ENCODE measurements at places on chromosomes 6 and 20.
A peak's percentile ranks its signal among the peaks of the same experiment; 100 is the strongest.

GRCh38 chr20:34629342-34629741, 47.5 kb downstream of the PIGU start:
- no peak for DNase-seq

DNA sequence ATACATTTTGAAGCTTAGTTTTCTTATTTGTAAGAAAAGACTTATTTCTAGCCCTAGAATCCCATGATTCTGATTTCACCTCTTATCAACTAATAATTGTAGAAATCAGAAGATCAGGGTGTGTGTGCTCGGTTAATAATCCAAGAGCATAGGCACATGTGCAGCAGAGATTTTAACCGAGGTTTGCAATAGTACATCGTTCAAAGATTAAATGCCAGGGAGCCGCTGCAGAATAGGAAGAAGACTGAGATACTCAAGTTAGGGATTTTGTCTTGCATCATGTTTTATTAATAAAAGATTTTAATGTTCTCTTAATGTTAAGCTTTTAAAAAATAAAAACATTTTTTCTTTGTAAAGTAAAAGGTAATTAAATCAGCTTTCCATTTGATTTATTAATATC, 6.9 kb downstream of the STX16 start:
- DNase-seq, result no peak

DNA sequence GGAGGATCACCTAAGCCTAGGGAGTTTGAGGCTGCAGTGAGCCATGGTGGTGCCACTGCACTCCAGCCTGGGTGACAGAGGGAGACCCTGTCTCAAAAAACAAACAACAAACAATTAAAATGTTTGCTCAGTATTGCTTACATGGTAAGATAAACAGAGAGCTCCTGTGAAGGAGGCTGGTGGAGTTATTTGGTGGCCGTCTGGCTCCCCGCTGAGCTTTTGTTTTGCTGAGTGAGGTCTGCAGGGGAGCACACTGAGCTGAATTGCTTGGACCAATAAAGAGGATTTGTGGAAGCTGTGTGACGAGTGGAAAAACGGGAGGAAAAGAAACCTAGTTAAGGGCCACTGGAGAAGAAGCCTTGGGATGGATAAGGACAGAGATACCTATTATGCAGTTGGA, 41.1 kb upstream of the BMP6 start:
- DNase-seq, result no peak

GRCh38 chr6:119090256-119090655, 11.8 kb upstream of the FAM184A start:
- no peak for DNase-seq

- DNase-seq, result no peak
These were observed 140.7 kb upstream of the FLRT3 start for GRCh38 chr20:14478126-14478525.

DNA sequence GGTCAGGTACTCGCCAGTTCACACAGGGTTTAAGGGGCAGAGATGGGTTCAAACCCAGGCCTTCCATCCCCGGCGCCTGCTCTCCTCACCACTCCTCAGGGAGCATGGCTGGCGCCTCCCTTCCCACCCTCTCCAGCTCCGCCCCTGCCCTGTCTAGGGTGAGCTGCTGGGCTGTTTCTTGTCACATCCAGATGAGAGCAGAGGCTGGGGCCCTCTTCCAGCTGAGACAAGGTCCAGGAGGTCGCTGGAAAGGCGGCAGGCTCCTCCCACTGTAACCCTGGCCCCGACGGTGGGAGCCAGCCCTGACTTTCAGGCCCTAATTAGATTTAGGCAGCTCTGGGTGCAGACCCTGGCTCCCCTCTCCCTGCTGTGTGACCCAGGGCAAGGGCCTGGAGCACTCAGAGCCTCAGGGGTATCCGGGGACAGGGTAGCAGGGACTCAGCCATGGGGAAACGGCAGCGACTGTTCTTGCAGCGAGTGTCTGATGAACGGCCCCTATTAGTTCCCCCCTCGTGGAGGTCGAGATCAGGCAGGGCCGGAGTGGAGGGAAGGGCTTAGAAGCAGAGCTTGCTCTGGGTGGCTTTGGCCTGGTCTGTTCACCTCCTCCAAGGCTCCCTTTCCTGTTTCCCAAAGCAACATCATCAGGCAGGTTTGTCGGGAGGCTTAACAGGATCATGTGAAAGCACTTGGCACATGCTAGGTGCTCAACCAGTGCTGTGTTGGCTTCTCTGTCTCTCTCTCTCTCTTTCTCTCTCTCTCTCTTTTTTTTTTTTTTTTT, 33.4 kb downstream of the SNAI1 start:
- DNase-seq, result no peak

GRCh38 chr6:91634791-91635190, 1047.9 kb upstream of the MAP3K7 start:
- peak; percentile 21 for DNase-seq
